ENCODE measurements at places on chromosomes 4 and X.

- DNase-seq = no peak
These were observed 109.6 kb downstream of the SH2D1A start for GRCh38 chrX:124455966-124456365.

DNA sequence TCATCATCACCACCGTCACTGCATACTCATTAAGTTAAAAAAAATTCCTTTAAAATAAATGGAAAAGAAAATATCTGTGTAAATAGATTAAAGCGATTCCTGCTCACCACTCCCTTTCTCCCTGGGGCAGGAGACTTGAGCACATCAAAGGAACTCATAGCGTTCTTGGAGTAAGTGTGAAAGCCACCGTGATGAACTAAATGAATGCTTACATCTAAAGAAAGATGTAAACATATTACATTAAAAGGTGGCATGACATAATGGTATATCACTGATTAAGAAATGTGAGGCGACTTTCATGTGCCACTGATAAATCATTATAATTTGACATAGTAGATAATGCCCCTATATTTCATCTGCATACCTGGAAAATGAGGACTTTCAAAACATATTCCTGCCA, 92.0 kb downstream of the SNCA start:
- DNase-seq = no peak

GRCh38 chr4:46390355-46391058, 579 bp upstream of the GABRA2 start:
- DNase-seq = no peak

DNA sequence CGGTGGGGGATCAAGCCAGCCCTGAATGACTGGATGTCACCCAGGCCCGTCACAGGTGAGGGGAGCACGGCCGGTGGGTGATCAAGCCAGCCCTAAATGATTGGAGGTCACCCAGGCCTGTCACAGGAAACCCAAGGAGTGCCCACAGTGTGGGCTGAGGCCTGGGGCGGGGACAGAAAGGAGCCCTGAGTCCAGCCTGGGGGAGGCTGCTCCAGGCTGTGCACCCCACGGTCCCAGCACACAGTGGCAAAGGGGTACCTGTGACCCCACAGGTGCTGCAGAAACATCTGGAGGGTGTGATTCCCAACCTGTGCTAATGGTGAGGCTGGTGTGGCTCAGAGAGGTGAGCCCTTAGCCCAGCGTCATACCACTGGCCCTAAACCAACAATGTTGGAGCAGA, 6.2 kb upstream of the CPLX1 start:
- DNase-seq = no peak

DNA sequence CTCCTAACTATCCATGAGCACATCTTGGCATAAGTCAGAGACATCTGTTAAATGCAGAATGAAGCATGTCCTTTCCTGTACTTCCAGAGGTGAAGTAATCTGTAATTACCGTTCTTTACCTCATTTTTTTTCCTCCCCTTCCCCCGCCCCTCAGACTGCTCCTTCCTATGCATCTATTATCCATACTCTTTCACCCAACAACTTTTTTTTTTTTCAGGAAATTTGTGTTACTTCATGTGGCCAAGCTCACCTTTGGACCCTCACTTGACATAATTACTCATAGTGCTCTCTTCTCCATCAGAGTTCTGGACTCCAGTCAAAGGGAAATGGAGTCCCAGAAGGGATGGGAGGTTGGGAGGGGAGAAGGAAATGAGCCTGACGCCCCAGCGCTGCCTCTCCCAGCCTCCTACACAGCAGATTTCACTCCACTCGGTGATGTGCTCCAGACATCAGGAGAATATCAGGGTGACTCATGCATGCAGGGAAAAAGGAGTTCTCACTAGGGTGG, 568.8 kb downstream of the STIM2 start:
- DNase-seq = no peak

- DNase-seq = no peak
These were observed 4.2 kb downstream of the MID2 start for GRCh38 chrX:107829878-107830277.

DNA sequence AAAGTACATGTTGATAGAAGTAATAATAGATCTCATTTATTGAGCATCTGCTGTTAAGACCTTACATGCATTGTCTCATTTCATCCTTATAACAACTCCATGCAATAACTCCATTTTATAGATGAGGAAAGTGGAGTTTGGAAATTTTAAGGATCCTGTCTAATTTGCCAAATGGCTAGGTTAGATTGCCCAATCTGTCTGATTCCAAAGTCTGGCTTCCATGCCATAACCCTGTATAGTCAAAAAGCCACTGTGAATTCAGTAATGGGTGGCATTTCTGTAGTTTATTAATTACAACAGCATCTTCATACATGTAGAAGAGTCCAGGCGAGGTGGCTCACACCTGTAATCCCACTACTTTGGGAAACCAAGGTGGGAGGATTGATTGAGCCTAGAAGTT, 8.8 kb upstream of the ELOVL6 start:
- no peak for DNase-seq

DNA sequence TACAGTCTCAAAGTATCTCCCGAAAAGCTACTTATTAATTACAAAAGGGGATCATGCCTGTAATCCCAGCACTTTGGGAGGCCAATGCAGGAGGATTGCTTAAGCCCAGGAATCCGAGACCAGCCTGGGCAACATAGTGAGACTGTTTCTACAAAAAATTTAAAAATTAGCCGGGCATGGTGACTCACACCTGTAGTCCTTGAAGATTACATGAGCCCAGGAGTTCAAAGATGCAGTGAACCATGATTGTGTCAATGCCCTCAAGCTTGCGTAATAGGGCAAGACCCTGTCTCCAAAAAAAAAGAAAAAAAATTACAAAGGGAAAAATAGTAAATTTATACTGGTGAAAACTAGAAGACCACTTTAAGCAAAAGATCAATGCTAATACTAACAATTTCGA, 3.3 kb upstream of the PORCN start:
- no peak for DNase-seq

- no peak for DNase-seq
These were observed 104.9 kb downstream of the CEP44 start for GRCh38 chr4:174388461-174389145.

DNA sequence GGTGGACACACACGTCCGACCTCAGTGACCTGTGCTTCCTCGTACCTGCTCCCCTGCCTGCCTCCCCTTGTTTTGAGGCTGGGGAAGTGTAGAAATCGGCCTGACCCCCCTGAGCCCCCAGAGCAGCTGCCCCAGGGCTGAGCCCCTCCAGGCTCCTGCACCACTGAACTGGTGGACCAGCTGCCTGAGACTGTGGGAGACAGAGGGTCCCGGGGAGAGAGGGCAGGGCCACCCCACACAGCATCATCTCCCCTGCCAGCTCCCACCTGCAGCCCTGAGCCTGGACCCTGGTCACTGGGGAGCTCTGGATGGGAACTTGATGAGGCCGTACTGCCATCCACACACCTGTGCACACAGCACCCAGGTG, 15.0 kb upstream of the NAT8L start:
- no peak for DNase-seq

GRCh38 chrX:15356444-15356843, 21.1 kb upstream of the PIGA start:
- no peak for DNase-seq

GRCh38 chr4:53777244-53777984, 186.1 kb upstream of the LNX1 start:
- DNase-seq = no peak

DNA sequence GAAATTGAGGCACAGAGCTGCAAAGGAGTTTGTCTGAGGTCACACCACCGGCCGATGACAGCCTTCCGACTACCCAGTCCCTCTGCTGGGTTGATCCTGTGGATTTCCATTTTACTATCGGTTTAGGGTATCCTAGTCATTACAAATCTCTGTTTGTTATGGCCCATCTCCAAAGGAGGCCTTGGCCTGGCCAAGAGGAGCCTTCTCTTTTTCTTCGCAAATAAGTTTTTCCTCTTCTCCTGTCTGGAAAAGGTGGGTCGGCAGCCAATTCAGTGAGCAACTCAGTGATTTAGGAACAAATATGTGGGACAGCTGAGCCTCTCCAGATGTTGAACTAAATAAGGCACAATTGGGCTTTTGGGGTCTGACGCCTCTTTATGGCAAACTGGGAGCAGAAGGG, 169.2 kb upstream of the RBPJ start:
- no peak for DNase-seq

DNA sequence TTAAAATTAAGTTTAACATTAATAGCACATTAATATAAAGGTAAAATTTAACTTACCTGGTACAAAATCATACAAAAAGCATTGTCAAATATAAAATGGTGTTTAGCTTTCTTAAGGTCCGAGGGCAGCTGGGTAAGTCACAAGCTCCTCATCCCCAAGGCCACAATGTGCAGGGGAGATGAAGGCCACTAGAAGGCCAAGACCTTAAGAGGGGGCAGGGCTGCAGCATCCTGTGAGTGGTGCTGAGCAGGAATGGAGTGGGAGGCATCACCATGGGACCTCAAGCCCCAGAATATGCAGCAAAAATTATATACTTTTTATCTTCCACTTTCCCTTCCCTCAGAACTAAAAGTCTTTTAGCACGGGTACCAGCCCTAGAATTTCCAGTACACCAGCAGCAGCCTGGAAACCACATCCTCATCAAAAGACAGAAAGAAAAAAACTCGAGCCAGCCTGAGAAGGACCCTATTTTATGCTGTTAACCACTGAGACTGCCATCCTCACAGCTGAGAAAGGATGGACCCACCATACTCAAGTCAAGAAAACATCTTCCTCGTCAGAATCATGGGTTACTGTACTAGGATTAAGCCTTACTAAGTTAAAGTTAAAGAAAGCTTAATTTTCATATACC, 13.0 kb upstream of the RHOXF2 start:
- no peak for DNase-seq

DNA sequence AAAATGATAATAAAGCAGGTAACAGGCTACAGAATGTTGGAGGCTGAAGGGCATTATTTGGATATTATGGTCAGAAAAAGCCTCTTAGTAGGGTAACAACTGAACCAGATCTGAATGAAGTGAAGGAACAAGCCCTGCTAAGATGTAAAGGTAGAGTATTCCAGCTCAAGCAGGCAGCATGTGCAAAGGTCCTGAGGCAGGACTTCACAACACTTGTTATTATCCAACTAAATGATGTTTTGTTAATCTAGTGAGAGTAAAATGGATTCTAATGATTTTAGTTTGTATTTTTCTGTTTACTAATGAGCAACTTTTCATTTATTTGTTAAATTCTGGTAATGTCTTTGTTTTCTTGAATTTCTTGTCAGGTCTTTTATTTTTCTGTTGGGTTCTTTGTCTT, 35.7 kb downstream of the RAB33B start:
- no peak for DNase-seq

GRCh38 chr4:121053601-121054143, 18.7 kb downstream of the NDNF start:
- no peak for DNase-seq

DNA sequence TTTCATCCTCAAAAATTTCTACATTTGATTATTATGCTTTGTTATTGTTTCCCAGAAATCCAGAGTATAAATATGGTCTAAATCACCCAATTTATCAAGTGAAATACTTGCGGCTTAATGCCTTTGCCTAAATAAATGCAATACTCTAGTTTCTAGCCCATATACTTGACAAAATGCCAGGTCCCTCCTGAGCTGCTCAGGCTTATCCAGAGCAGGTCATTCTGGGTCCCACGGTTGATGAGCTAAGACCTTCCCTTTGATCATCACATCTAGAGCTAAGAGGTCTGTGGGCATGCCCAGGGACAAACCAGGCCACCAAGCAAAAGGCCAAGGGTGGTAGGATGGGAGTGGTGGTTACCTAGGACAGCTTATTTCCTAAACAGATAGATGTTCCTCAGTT, 180.1 kb downstream of the SMIM20 start:
- DNase-seq = no peak

- DNase-seq = no peak
These were observed 57.3 kb downstream of the ABCG2 start for GRCh38 chr4:88101165-88101564.

- DNase-seq = no peak
These were observed 192.1 kb downstream of the ADAMTS3 start for GRCh38 chr4:72376901-72377300.

- DNase-seq = no peak
These were observed 46.0 kb upstream of the TMPRSS11F start for GRCh38 chr4:68175562-68176155.

GRCh38 chrX:55648434-55648833, 25.2 kb downstream of the FOXR2 start:
- no peak for DNase-seq

DNA sequence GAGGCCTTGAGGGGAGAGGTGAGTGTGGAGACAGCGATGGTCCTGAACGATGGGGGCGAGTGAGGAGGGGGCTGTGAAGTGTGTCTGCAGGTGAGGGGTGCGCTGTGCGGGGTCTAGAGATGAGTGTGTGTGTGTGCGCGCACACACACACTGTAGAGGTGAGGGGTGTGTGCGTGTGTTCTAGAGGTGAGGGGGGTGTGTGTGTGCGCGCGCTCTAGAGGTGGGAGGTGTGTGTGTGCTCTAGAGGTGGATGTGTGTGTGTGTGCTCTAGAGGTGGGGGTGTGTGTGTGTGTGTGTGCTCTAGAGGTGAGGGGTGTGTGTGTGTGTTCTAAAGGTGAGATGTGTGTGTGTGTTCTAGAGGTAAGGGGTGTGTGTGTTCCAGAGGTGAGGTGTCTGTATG, 574 bp downstream of the BST1 start:
- DNase-seq = no peak

DNA sequence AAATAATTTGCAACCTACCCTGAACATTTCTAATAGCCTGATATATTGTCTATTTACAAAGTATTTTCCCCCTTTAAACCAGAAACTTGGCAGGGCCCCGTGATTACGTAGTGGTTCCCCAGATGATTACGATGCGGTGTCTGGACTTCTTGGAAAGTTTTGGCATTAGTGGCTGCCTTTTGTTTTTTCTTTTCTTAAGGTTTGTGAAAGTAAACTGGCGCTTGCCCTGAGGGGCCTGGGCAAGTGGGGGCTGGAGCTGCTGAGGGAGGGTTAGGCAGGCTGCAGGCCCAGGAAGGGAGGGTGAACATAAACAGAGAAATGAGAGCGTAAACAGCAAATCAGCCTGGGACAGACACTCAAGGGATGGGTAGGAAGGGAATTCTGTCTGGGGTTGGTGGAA, 123.6 kb upstream of the MSX1 start:
- no peak for DNase-seq

- DNase-seq = no peak
These were observed 10.5 kb upstream of the YTHDC1 start for GRCh38 chr4:68360231-68360968.

GRCh38 chrX:121221322-121221977, 174.0 kb downstream of the GLUD2 start:
- DNase-seq = no peak

DNA sequence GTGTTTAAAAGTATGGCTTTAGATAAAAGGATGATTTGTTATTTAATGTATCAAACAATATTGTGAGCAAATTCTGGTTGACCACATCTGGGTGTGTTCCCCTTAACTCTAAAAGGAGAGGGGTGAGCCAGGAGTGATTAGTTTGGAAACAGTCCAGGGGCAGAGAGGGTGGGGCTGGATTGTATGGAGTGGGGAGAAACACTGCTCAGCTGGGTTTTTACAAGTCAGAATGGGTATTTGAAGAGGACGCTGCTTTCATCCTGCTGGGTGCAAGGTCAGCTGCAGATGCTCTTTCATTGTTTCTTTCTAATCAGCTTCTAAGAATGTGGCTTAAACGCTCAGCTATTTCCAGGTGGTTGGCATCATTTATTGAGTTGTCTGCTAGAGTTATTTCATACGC, 82.8 kb upstream of the LIMCH1 start:
- DNase-seq = no peak

- DNase-seq = no peak
These were observed 2.4 kb downstream of the TSC22D3 start for GRCh38 chrX:107773206-107773605.

- DNase-seq = no peak
These were observed 648 bp upstream of the MSMO1 start for GRCh38 chr4:165326831-165327210.
